Hematopoietic multipotent progenitor cell treated with erythropoietin and hydrocortisone succinate and interleukin-3 and kit ligand, for 4 days (in vitro differentiated cells): ENCODE measurements at places on chromosomes 16 and 17.
A peak's percentile ranks its signal among the peaks of the same experiment; 100 is the strongest.

- DNase-seq: no peak
Measured at GRCh38 chr17:46879101-46879500, 27.7 kb downstream of the WNT9B start.

GRCh38 chr17:19720631-19721426 is 4.4 kb upstream of the SLC47A2 start:
- DNase-seq: peak; percentile 18

DNA sequence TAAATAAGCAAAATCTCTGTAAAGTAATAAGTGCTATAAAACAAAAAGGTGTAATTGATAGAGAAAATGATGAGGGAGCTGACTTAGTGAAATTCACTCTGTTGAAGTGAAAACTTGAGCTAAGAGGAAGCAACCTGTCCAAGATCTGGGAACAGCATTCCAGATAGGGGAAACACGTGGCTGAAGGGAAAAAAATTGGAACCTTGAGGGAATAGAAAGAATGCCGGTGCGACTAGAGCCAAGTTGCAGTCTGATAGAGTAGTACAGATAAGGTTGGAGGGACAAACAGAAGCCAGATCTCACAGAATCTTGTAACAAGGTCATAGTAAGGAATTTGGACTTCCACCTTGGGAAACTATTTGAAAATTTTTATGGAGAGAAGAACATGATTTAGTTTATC is 623 bp upstream of the DDX52 start:
- DNase-seq: no peak

DNA sequence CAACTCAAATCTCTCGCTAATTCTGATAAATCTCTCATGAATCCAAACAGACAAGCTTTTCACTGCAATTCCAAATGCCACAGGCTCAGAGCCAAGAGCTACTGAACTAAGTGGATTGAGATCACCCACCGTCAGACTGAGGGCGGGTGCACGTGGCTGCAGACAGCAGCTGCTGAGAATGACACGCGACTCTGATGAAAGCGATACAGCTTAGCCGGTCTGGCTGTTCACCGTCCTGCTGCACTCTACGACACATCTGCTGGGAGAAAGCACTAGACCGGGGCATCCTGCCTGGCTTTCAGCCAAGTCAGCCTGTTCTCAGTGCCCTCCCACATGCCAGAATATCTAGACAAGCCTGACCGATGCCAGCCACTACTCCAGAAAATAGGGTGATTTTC is 42.6 kb downstream of the KLHDC4 start:
- DNase-seq: peak; percentile 76

GRCh38 chr17:82560252-82560642 is 40.7 kb downstream of the FOXK2 start:
- no peak for DNase-seq

GRCh38 chr16:70736465-70737376 is 50.9 kb upstream of the MTSS2 start:
- no peak for DNase-seq

DNA sequence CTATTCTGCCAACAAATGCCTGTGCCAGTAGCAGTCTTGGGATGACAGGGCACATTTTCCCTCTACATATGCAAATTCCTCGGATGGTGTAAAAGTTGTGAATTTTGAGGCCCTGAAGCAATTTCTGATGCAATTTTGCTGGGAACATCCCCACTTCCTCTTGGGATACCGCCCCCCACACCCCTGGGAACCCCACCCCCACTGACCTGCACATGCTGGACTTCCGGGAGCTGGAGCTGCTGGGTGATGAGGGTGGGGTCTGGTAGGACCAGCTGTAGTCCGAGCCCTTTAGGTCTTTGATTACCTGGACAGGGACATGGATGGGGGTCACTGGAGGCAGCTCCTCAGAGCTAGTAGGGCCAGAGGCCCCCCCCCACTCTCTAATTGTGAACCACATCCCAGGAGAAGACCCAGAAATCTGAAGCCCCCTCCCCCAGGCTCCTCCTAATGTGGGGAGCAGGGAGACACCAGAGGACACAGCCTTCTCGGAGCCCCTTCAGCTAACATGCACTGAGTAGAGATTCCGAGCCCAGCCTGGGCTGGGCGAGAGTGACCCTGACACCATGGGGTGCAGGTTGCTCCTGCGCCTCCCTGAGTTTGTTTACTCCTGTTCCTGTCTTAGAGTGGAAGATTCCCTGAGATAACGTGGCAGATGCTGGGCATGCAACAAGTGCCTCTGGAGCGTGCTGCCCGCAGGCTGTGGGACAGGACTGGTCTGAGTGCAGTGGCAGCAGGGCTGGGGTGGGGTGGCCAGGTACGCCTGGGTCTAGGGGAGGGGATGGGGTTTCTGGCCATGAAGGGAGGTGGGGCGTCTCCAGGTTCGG is 9.0 kb downstream of the MTSS2 start:
- DNase-seq: no peak

- DNase-seq: no peak
Measured at GRCh38 chr17:81114351-81115093, 50.8 kb upstream of the PVALEF start.

DNA sequence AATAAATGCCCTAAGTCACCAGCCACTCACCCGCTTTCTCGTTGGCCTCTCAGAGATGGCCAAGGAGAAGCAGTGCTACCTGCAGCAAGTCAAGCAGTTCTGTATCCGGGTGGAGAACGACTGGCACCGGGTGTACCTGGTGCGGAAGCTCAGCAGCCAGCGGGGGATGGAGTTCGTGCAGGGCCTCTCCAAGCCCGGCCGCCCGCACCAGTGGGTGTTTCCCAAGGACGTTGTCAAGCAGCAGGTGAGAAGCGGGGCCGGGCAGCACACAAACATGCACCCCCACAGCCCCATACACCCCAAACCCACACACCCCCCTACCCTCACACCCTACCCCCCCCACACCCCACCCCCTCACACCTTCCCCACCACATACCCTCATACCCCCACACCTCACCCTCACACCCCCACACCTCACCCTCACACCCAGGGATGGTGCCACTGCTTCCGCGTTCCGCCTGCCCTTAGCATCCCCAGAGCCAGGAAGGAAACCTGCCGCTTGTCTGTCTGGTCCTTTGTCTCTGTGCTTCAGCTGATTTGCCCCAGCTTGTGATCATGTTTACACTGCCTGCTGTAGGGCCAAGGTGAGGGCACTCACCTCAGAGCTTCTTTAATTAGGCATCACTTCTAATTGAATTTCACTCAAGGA is 41.9 kb upstream of the ENDOV start:
- DNase-seq: no peak

DNA sequence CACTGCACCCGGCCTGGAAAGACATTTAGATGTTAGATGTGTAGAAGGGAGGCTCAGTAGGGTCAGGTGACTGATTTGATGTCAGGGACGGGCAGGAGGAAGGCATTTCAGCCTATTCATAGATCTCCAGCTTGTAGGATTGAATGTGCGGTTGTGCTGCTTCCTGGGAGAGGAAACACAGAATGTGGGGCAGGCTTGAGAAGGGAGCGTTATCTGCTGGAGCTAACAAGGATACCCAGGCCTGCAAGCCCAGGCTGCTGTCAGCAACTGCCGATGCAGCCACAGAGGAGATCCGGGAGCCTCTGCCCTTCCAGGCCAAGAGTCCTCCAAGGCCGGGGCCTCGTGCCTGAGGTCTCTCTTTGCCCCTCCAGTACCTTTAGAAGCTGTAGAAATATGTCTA is 205.6 kb downstream of the SPECC1 start:
- DNase-seq: no peak
